Mammary epithelial cell (primary cell): ENCODE measurements at places on chromosomes 5 and 9.
A peak's percentile ranks its signal among the peaks of the same experiment; 100 is the strongest.

DNA sequence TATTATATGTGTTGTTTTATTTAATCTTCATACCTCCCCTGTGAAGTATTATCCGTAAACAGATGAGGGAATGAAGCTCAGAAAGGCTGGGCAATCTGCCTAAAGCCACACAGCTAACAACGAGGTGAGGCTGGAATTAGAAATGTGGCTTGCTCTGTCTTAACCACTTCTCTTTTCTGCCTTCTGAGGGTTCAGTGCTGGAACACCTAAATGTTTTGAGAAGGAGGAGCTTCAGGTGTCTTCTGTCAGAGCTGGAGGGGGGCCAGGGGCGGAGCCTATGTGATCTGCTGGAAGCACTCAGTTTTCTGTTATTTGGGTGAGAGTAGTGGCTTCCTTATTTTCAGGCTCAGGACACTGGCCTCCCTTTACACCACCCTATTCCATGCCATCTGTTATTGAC is 35.0 kb upstream of the ARAP3 start:
- no peak for DNase-seq

GRCh38 chr5:72523960-72524582 is 16.9 kb upstream of the ZNF366 start:
- DNase-seq = peak; percentile 53

GRCh38 chr5:11248966-11249365 is 487.9 kb upstream of the DAP start:
- no peak for DNase-seq

- no peak for DNase-seq
Measured at GRCh38 chr9:117245175-117245829, 169.6 kb downstream of the ASTN2 start.

DNA sequence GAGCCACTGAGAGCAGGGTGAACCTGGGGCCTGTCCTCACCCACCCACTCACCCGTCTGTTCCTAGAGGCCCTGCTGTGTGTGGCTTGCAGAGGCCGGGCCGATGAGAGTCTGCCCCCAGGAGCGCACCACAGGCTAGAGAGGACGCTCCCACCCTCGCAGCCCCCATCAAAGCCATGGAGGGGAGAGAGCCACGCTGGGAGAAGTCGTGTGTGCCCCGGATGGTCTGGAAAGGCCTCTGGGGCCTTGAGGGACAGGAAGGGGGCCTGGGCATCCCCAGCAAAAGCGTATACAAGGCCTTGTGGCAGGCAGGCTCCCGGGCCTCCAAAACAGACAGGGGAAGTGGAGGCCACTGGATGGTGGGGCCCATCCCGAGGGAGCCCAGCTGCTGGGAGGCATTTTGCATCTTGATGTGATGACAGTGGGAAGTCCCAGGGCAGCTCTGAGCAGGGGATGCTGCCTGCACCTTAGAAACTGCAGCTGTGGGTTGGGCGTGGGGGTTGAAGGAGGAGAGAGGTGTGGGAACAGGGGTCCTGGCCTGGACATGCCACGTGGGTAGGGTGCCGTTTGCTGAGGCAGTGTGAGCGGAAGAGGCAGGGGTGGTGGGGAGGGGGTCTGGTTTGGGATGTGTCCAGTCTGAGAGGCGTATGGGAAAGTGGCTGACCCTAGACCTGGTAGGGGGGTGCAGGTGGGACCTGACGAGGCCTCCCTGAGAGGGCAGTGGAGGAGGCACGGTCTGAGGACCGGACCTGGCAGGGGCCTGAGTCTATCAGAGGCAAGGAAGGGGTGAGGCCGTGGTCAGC is 43.0 kb upstream of the NOTCH1 start:
- no peak for DNase-seq

- peak; percentile 94 for DNase-seq
Measured at GRCh38 chr5:172102913-172103626, 85.0 kb downstream of the STK10 start.

DNA sequence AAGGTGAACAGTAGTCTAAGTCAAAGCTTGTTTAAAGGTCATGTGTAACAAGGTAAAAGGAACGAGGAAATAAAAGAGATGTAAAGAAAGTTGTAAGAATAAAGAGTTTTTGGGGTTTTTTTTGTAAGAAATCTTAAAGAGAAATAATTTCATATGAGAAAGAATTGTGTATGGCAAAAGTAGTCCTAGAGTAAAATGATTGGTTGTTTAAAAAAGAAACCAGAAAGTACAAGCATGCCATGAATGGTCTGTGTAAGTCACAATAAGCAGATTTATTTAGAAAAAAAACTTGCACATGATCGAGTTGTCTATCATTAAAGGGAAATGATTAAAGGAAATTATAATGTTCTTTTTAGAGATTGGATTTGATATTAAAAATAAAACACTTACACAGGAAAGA is 172.6 kb upstream of the TUSC1 start:
- DNase-seq = no peak

DNA sequence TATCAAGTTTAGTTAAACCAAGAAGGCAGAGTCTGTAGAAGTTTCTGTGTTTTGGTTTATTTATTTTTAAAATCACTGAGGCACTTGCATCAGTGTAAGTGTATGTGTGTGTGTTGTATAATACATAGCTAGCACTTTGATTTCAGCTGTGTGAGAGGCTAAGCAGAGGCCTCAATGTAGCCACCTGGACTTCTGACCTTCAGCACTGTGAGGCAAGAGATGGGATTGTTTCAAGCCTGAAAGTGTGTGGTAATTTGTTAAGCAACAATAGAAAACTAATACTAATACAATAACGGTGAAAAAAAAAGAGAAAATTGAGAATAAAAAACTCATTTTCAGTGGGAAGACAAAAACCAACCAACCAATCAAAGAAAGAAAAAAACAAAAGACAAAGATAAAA is 327.3 kb downstream of the CDH18 start:
- DNase-seq = no peak

- DNase-seq = peak; percentile 57
Measured at GRCh38 chr5:119255571-119256356, 100.1 kb upstream of the TNFAIP8 start.

DNA sequence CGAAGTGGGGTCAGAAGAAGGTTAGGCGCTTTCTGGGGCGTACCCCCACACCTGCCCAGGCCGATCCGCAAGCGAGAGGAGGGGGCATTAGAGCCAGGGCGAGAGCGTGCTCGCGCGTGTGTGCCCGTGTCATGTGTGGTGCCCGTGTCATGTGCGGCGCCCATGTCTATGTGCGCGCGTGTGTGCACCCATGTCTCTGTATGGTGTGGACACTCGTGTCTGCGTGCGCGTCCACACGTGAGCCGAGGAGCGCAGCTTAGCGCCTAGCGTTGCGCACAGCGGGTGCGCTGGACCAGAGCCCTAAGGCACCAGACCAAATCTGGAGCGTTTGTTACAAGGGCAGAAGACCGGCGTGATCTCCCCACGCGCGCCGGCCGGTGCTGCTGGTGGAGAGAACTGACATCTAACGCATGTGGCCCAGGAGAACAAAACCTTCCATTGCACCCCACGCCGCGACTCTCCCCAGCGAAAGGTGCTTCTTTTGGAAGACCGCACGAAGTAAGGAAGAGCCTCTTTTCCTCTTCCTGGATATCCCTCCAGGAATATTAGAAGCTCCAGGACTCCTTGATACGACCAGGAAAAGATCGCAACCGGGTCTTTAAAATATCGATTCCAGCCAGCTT is 644 bp downstream of the NIM1K start:
- DNase-seq = peak; percentile 41

GRCh38 chr5:155259648-155260047 is 246.1 kb downstream of the KIF4B start:
- DNase-seq = no peak

DNA sequence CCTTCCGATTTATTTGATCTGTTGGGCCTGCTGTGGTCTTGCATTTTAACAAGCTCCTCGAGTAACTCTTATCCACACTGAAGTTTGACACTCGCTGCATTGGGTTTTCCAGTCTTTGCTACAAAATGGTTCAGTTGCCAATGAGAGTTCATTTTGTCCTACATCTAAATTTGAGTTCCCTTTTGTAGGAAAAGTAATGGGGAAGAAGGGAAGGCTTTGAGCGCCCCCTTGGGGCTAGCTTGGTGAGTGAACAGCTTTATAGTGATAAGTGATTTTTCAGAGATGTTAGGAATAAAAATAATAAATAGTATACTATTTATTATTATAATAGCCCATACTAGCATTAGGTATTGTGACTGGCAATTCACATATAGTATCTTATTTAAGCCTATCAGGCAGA is 89.9 kb upstream of the GNAQ start:
- DNase-seq = peak; percentile 54

GRCh38 chr9:37611014-37611413 is 18.6 kb upstream of the TOMM5 start:
- DNase-seq = no peak

DNA sequence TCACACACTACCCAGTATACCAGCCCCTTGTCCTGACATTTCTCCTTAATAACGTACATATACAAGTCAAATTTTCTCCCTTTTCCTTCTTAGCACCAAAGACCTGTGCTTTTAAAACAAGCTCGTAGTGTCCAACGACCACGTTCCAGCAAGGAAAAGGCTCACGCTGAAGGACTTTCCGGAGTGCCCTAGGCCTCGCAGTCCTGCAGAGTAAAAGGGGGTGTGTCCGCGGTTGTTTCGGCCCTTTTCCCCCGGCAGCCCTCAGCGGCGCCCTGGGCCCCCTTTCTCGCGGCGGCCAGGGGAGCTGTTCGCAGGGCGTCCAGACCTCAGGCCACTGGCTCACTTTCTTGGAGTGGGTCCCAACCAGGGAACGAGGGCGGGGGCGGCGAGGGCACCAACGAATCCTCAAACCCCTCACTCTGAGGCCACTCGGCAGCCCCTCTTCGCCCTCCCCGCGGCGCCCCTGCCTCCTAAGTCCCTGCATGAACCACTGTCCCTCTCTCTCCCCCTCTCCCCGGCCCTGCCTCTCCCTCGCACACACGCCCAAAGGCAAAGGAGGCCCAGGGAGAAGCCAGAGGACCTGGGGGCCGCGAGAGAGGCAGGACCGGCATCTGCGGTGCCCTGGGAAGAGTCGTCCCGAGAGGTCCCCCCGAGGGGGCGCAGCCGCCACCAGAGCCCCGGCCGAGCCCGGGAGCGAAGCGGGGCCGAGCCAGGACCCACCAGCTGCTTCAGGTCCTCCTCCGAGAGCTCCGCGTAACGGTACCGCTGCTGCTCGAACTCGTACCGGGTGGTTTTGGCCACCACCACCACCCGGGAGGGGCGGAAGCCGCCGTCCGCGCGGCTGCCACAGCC is 720 bp downstream of the NADK2 start:
- peak; percentile 58 for DNase-seq

DNA sequence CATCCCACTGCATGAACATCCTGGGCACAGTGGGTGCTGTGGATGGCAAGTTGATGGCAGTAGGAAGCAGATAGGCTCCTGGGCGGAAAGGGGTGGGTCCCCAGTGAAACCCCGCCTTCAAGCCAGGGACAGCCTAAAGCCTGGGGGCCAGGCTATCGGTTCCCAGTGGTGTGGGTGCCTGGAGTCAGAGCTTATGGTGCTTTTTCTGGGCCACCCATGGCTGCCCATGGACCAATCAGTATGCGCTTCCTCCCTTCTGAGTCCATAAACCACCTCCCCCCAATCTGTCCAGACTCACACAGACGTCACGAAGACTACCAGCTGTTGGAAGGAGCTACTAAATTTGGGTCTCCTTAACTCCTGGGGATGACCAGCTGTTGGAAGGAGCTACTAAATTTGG is 17.5 kb upstream of the ECPAS start:
- no peak for DNase-seq

- peak; percentile 4 for DNase-seq
Measured at GRCh38 chr5:173530547-173530946, 85.9 kb downstream of the BOD1 start.

DNA sequence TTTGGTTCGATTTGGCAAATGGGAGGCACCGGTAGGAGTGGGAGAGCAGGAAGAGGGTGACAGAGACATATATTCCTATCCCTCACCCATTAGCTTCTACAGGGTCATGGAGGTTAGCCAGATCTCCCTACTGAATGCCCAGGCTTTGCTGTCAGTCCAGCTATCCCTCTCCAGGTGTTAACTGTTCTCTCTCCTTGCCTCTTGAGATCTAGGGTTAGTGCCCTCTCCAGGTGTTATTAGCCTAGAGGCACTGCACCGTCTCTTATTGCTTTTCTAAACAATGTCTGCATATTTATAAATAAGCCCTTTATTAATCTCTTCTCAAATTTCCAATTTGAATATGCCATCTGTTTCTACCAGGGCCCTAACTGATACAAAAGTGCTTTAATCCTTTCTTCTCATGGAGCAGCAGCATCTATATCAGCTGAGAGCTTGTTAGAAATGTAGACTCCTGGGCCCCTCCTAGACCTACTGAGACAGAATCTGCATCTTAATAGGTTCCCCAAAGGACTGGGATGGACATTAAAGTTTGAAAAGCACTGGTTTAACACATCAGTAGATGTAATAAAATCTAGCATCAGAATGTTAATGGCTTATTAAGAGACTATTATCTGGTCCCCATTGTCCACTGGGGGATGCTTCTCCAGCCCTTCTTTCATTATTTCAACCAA is 322.5 kb upstream of the SLC24A2 start:
- no peak for DNase-seq

DNA sequence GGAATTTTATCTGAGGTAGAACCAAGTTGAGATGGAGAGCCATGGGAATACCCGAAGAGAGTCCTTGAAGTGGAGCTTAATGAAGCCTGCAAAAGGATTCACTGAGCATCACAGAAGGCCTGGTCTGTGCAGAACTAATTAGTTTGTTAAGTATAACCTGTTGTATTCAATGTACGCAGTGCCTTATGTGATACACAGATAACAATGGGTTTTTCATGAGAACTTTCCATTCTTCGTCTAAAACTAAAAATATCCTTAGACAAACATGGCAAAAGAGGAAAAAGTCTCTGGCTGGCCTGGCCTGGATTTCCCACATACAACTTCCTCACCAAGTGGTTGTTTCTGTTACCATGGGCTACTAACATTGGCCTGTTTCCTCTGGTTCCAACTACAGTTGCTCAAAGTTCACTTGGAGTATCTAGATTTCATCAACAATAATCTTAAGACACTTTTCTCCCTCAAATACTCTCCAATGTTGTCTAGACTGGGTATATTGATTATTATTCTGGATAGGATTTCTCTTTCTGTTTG is 237.6 kb upstream of the ZNF462 start:
- DNase-seq = no peak

DNA sequence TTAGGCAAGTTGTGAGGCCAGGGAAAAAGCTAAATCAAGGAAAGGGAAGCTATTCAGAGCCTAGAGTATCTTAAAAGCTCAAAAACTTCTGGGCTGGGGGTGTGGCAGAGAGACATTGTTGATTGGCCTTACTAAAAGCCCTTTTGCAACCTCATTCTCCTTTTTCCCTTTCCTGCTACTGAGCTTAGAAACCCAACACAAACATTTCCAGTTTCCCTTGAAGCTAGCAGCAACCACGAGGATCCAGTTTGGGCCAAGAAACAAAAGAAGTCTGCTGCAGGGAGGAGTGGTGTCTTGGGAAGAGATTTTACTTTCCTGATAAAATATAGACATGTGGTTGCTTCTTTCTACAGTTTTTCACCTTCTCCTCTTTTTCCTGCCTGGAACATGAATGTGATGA is 135.5 kb upstream of the KLF9 start:
- DNase-seq = no peak

GRCh38 chr5:168014433-168015123 is 276.9 kb upstream of the WWC1 start:
- no peak for DNase-seq

DNA sequence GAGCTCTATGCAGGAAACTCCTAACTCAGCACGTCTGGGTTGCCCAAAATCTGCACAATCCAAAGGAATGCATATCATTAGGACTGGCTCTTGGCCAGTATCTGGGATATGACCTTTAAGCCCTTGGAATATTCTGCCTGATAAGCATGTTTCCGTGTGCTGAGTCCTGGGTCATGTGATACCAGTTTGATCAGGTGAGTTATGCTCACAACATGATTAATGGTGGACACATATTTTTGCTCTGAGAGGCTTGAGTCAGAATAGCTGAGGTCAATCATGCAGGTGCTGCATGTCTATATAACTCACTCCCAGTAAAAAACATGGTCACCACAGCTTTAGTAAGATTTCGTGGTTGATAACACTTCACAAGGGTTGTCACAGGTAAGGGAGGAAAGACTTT is 408.8 kb downstream of the YTHDC2 start:
- peak; percentile 24 for DNase-seq
